ENCODE measurements at places on chromosomes 3 and 15. TPM values are rescaled to one million over a fixed set of nuclear protein-coding genes. Genes with fewer than 3 reads are reported as not detected.

Gene AP3B2
- total RNA-seq: not detected

- no peak overlapping the region for H3K27ac ChIP-seq
- DNase-seq: no peak
- H3K4me1 ChIP-seq: peaks cover 15% of the 10 kb centered on the region
- no peaks in the 10 kb centered on the region for H3K27me3 ChIP-seq
- no peak overlapping the region for H3K4me3 ChIP-seq
Observed at GRCh38 chr3:175077216-175077615, 218.1 kb downstream of the NAALADL2 start.

DNA sequence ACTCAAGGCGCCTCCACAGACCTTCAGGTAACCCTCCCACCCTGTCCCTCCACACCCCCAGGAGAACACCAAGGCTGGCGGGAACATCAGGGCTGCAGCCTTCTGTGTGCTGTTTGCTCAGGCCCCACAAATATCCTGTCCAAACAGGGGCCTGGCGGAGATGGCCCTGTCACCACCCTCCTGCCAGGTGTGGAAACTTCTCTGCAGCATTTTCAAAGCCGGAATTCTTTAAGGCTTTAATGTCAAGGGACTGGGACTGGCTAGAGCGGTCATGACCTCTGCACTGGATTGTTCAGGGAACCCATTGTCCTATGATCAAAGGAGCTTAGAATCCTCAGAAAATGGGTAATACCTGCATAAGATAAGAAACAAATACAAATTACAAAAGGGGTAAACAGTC lies 46.6 kb downstream of the FBLN2 start:
- DNase-seq: no peak
- H3K4me1 ChIP-seq: peaks cover 35% of the 10 kb centered on the region
- no peak overlapping the region for H3K4me3 ChIP-seq
- H3K36me3 ChIP-seq: no peaks in the 10 kb centered on the region
- no peaks in the 10 kb centered on the region for H3K27me3 ChIP-seq

GRCh38 chr15:58856086-58856485 lies 77.4 kb downstream of the SLTM start:
- peaks cover 12% of the 10 kb centered on the region for H3K36me3 ChIP-seq
- DNase-seq: peak; percentile 59
- H3K4me3 ChIP-seq: no peak overlapping the region
- H3K27me3 ChIP-seq: no peaks in the 10 kb centered on the region
- H3K4me1 ChIP-seq: peaks cover 16% of the 10 kb centered on the region

DNA sequence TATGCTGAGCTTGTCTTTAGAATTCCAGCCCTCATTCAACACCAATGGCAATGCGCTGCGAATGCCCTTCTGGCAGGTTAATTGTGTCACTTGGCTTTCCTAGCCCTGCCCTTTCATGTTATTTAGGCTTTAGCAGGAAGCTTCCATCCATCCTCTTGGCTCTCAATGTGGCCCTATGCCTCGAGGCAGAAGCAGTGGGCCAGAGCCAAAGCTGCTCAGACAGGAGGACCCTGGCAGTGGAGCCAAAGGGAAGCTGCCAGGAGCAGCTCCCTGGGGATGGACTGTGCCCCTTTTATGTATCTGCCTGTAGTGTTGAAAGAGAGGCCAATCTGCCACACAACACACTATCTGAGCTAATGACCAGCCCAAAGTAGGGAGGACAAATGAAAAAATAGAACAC lies 376.4 kb downstream of the CTNNB1 start:
- H3K4me3 ChIP-seq: no peak overlapping the region
- no peak overlapping the region for H3K27ac ChIP-seq
- H3K4me1 ChIP-seq: peaks cover 15% of the 10 kb centered on the region
- H3K27me3 ChIP-seq: peaks cover 3% of the 10 kb centered on the region
- no peak for DNase-seq
- no peaks in the 10 kb centered on the region for H3K36me3 ChIP-seq

GRCh38 chr3:78116874-78117273 lies 1077.0 kb downstream of the ROBO2 start:
- H3K36me3 ChIP-seq: no peaks in the 10 kb centered on the region
- DNase-seq: no peak
- peaks cover 11% of the 10 kb centered on the region for H3K4me1 ChIP-seq

Gene PCLAF
- 65.3 TPM for total RNA-seq

DNA sequence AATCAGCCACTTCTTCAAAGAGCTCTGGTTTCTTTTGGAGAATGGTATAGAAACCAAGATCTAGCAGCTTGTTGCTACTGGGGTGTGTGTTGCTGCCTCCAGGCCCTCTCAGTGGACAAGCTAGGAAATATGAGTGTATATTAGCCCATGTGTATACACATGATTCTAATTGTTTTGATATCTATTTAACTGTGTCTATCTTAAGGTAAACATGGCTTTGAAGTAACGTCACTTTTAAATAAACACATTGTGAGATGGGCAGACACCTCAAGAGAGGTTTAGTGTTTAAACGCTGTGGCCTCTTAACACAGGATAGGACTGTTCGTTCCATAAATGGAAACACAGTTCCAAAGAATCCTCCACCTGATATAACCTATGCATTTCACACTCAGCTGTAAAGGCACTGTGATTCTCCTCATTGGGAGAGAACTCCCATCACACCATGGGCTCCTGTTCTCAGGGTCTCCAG lies 87.0 kb downstream of the GMPS start:
- DNase-seq: no peak
- H3K27me3 ChIP-seq: peaks cover 2% of the 10 kb centered on the region
- peaks cover 8% of the 10 kb centered on the region for H3K4me1 ChIP-seq
- H3K36me3 ChIP-seq: peaks cover 15% of the 10 kb centered on the region
- no peak overlapping the region for H3K27ac ChIP-seq
- H3K4me3 ChIP-seq: no peak overlapping the region

GRCh38 chr3:25945366-25945765 lies 155.5 kb downstream of the OXSM start:
- no peak overlapping the region for H3K27ac ChIP-seq
- H3K4me1 ChIP-seq: no peaks in the 10 kb centered on the region
- H3K27me3 ChIP-seq: no peaks in the 10 kb centered on the region
- H3K4me3 ChIP-seq: no peak overlapping the region
- peaks cover 5% of the 10 kb centered on the region for H3K36me3 ChIP-seq

All from HFFc6 (cell line).